NCI-H524 treated with DMSO at 0.1 percent for 48 hours (cell line): ENCODE measurements at places on chromosomes 1 and 21.

DNA sequence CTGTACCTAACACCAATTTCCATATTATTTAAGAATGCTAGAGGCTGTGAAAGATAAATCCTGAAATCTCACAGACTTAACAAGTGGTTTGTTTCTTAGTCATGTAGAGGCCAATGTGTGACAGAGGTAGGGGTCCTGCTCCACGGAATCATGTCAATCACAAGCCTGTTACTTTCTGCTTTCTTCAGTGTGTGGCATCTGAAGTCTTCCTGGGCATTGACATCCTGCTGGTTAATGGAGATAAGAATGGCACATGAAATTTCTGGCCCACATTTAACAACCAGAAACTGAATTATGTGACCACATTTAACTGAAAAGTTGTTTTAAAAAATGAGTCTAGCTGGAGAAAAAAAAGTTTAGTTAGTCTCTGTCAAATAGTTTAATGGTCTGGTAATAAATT lies 68.3 kb upstream of the PLA2G4A start:
- no peak for DNase-seq

- DNase-seq, result peak; percentile 61
These were observed 31.1 kb upstream of the CYP4B1 start for GRCh38 chr1:46767649-46768282.

DNA sequence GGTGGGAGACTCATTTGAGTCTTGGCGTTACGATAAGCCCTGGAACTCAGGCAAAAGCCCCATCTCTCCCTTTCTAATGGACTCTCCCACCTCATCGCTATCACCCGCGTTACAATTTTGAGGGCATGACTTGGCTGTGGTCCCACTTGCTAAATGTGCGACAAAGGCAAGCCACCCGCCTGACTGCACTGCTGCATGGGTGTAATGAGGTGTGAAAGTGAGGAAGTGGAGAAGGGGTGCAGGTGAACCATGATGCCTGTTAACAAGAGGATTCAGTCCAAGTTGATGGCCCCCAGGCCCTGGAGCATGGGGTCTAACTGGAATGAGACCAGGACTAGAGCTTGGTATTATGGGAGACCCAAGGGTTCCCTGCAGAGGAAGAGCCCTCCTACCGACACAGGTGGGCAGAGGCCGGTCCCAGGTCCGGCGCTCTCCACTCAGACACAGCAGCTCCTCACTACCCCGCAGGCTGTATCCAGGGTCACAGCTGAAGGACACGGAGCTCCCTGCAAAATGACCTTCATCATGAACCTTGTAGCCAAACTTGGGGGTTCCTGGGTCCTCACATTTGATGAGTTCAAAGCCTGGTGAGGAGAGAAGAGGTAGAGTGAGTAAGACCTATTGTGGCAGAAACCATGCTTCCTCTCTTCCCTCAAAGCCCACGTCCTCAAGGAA lies 165.4 kb upstream of the HMGB4 start:
- no peak for DNase-seq

- DNase-seq, result no peak
These were observed 32.1 kb downstream of the EPHX1 start for GRCh38 chr1:225842074-225842473.
